ENCODE measurements at places on chromosomes 2 and 18.

DNA sequence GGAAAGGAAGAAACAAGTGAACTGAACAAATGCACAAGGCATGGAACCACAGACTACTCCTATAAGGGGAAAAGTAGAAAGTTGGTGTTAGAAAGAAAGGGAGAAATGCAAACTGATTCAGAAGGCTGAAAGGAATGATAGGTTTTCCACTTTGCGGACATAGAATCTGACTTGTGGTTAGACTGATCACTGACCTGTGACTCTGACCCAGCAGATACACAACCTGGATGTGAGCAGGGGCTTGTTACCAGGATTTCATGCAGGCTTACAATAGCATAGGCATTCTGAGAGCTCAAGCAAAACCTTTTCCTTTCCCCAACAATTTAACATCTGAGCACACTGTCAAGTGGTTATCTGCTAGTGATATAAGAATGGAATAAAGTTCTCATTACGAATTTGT is 237.0 kb upstream of the CDH20 start:
- DNase-seq, result no peak

DNA sequence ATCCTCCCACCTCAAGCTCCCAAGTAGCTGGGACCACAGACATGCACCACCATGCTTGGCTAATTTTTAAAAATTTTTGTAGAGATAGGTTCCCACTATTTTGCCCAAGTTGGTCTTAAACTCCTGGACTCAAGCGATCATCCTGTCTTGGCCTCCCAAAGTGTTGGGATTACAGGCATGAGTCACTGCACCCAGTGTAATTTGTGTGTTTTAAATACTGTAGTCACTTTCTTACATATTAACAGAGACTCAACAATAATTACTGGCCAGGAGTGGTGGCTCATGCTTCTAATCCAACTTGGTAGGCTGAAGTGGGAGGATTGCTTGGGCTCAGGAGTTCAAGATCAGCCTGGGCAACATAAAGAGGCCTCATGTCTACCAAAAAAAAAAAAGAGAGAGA is 293.0 kb downstream of the RDH14 start:
- no peak for DNase-seq

- DNase-seq, result no peak
Observed at GRCh38 chr2:7373156-7373555, 455.9 kb downstream of the RNF144A start.

DNA sequence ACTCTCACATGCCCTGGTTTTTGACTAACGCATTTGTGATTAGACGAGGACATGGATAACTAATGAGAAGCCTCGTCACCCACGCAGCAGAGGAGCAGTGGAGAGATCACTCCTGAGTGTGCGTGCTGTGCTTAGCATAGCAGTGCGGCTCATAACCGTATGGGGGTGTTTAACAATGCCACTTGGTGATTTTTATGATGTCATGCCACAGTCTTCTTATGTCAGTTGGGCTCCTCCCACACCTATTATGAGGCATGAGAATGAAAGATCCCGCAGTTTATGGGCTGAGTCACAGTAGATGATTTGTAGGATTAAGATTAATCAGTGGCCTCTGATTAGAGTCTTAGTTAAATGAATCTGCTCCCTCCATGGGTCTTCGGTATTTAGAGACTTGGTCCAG is 2.5 kb upstream of the SMIM21 start:
- no peak for DNase-seq

DNA sequence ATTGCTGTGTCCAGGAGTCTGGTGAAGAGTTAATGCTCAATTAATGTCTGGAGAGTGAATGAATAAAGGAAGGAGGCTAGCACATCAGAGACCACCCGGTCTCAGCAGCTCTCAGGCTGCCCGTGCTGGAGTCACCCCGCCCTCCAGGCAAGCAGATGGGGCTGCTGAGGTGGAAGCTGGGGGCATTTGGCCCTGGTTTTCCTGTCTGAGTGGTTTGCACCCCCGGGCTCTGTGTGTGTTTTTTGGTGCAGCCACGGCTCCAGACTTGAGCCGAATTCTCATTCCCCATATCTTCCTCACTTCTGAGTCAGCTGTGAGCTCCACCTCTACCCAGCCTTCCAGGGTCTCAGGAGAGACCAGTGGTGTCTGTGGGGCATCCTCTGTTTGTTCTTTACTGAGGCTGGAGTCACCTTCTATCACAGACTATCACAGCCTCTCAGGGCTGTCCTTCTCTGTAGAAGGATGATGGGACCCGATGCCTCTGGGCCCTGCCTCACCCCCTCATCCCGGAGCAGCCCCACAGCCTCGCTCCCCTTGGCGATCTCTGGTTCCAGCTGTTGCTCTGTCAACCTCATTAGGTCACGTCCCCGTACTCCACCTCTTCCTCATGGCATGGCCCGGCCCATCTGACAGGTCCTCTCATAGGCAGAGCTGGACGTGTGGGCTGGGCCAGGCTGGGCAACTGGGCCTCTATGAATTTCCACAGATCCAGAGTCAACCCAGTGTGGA is 60.8 kb downstream of the HS1BP3 start:
- no peak for DNase-seq

GRCh38 chr2:240280621-240281020 is 140.2 kb upstream of the OTOS start:
- no peak for DNase-seq

GRCh38 chr2:205680067-205680466 is 2.2 kb upstream of the NRP2 start:
- DNase-seq, result peak; percentile 90

DNA sequence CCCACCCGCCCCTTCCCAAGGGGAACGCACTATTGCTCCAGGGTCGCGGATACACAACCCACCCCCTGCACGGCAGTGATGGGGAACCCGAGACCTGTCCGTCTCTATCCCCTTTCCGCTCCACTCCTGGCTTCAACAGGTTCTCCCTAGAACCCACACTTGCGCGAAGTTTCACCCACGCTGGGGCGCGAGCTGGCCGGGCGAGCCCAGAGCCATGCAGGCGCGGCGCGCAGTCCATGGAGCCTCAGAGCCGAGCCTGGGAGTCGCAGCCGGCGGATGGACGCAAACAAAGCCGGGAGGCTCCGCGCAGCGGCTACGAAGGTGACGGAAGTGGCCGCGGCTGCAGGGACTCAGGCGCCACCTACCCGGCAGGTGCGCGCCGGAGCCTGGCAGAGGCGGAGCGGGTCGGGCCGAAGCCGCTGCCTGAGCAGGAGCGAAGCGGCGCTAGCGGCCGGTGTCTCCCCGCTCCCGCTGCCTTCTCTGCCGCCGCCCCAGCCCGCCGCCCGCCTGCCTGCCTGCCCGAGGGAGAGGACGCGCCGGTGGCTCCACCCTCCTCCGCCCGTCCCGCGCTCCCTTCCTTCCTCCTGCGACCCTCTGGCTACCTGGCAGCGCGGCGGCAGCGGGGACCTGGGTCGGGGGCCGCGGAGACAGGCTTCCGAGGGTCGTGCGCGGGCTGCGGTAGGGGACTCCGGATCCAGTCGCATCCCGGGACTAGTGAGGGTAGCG is 14.0 kb downstream of the ALPG start:
- peak; percentile 91 for DNase-seq

DNA sequence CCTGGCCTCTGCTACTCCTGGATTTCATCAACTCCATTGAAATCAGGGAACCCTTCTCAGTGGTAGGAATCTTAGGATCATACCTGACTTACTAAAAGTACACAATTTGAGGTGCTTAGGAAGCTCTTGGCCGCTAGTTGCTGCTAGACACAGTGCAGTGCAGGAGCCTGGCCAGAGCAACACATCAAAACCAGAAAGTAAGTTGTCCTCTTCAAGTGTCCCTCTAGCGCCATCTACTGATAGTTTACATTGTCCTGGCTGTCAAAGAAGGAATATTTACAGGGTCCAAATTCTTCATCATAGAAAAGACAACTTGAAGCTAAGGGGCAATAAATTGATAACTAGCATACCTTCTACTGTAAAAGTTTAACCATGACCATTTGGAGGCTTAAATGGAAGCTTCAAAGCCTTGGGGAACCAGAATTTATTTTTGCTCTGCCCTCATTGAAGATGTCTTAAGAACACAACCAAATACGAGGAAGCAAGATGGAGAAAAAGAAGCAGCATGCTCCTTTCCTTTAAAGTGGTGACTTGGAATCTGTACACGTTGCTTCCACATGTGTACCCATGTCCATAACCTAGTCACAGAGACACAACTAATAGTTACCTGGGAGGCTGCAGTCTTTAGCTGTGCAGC is 889.1 kb upstream of the GCFC2 start:
- DNase-seq, result peak; percentile 39

DNA sequence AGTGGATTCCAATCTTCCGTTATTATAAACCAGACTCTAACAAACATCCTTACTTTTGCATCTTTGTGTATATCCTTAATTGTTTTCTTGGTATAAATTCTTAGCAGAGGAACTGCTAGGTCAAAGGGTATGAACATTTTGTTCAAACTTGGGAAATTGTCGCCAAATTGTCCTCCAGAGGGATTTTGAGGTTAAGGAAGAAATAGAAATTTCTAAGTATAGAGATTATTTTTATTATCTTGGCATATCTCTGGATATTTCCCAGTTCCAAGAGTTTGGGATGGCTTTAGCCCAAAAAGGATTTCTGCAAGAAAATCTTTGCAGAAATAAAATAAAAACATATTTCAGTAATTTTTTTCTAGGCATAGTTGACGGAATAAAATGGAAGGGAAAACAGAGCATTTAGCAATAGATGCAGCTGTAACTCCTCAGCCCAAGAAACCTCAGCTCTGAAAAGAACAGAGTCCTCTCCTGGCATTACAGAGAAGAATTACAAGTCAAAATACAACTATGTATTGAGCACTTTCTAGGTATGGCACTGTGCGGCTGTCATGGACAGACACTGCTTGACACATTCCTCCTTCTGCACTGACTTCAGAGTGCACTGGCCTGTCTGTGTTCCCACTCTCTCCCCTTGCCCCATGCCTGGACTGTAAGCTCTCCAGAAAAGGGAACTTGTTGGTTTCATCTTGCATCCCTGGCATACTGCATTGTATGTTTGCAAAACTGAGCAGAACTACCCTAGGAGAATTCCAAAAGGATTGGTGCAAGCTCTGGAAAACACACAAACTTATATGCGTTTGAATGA is 117.3 kb upstream of the STON1 start:
- DNase-seq, result no peak

DNA sequence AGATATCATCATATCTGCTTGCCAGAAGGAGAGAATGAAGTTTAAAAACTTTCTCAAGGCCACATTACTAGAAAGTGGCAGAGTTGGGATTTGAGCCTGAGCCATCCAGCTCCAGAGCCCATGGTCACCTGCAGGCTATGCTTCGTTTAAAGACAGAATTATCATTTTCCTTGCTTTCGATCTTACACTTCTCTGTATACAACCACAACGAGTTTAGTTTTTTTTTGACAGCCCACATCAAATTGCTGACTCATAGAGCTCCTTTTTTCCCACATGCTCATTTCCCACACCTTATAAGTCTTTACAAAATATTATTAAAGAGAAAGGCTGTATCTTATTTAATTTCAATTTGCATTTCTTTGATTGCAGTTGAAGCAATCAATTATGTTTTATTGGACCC is 6.5 kb downstream of the PLEK start:
- no peak for DNase-seq

- DNase-seq, result no peak
Observed at GRCh38 chr18:40810372-40810771, 1144.7 kb upstream of the PIK3C3 start.

DNA sequence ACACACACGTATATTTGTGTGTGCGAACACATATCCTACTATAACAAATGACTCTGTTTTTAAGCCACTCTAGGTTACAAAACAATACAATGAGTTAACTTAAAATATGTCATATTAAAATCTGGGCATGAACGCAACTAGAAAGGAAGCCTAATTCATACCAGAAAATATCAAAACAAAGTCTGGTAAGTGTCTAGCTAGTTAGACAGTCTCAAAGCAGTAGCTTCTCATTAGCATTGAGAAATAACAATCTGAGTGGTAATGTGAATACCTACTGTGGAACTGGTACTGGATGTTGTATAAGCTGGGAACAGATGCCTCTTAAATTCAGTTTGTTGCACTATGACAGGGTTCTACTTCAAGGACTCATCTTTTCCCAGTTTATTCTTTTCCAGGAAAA is 32.5 kb upstream of the WIPF1 start:
- DNase-seq, result no peak

DNA sequence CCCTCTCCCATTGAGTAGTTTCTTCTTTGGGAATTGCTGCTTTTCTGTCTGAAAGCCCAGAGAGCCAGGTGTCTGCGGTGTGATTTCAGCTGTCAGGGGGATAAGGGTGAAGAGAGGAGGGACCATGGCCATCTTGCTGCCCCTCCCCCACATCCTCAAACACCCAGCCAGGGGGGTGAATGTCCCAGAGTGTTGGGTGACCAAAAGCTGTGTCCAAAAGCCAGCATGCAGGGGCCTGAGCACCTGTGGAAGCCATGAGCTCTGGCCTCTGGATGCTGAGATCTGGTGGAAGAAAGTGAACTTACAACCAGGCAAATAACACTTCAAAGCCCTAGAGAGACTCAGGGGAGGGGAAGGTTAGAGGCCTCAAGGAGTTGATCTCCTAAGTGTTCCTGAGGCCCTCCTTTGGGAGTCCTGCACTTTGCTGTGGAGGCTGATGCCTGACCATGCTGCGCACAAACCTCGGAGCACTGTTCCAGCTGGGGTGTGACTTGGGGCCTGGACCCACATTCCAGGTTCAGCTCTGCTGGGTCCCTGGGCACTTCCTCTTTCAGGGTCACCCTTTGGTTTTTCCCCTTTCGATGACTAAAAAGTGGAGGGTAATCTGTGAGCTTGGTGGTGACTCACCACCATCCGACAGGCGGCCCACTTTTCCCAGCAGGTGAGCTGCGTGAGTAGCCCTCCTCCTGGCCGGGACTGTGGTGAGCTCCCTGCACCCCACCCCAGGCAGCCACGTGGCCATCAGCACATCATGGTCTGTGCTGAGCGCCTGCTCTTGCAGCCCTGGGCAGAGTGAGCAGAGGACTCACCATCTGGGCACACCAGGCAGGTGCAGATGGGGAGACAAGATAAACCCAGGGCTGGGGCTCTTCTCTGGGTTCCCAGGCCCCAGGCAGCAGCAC is 66.8 kb upstream of the FOSL2 start:
- DNase-seq, result peak; percentile 26
